ENCODE measurements at places on chromosomes 4 and X. TPM values are rescaled to one million over a fixed set of nuclear protein-coding genes. Genes with fewer than 3 reads are reported as not detected.

The MGAT4D gene
- not detected for total RNA-seq

The FREM3 gene
- total RNA-seq: 0.18 TPM

The XAGE1B gene
- total RNA-seq: not detected

The DIPK2B gene
- 3.6 TPM for total RNA-seq

The SYNPO2 gene
- total RNA-seq: 0.18 TPM

The AVPR2 gene
- not detected for total RNA-seq

The SPANXN3 gene
- not detected for total RNA-seq

The MAGEC3 gene
- not detected for total RNA-seq

The GPR173 gene
- total RNA-seq: 2.7 TPM

The FGFBP2 gene
- not detected for total RNA-seq

The MXRA5 gene
- not detected for total RNA-seq

The RPS6KA6 gene
- total RNA-seq: 0.95 TPM

The TMEM271 gene
- not detected for total RNA-seq

The MPP1 gene
- 31.2 TPM for total RNA-seq

The MAMLD1 gene
- 0.67 TPM for total RNA-seq

The IBSP gene
- total RNA-seq: not detected

The CT83 gene
- total RNA-seq: not detected

The ADGRL3 gene
- not detected for total RNA-seq
